Stimulated activated naive CD4-positive, alpha-beta T cell treated with Interleukin-2 at 50 U/mL for 16 hours (primary cell): ENCODE measurements at places on chromosomes 11 and 22.

DNA sequence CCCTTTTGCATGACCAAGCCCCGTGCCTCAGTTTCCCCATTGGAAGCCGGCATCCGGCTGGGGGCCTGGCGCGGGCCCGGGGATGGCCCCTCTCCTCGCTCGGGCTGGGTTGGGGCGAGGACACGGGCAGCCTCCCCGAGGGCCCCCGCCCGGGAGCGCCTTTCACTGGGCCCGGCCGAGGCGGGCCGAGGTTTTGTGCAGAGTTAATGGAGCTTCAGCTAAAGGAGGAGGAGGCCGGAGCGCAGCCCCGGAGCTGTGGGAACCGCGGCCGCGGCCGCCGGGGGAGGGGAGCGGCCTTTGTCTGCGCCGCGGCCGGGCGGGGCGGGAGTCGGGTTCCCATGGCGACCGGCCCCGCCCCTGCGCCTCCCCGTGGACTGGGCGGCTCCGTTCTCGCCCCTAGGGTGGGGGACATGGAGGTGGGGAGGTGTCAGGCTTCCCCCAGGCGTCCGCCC lies 1.4 kb upstream of the MAPK11 start:
- DNase-seq = peak; percentile 40

DNA sequence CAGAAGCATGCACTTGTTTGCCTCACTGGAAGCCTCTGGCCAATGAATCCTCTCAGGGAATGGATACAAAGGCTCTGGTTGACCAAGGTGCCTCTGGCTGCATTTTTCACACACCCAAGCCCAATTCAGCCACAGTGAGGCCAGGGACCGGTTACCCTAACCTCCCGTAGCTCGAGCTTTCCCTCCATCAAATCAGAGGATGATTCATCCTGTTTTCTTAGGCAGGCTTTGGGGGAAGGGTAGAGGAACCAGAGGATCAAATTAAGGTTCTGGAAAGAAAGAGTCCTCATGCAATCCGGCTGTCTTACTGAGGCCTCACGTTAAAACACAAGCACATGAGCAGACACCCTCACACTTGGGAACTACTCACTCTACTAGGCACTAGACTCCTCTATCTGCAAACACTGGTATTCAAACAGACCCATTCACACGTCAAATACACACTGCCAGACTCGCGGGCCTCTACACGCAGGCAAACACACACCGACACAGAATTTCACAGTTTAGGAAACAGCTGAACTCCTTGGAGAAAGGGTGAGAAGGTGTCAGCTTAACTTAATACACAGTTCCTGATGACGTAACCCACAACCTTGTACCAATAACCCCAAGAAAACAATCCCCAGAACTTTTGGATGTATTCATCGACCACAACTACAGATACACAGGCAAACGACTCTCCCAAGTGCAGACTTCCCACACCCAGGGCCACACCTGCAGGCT lies 12.4 kb downstream of the NRXN2 start:
- DNase-seq = no peak

- DNase-seq = no peak
These were observed 42.1 kb upstream of the MOB2 start for GRCh38 chr11:1528710-1529109.

GRCh38 chr11:115699733-115700132 lies 195.5 kb upstream of the CADM1 start:
- no peak for DNase-seq

GRCh38 chr11:70828593-70829082 lies 423.7 kb downstream of the SHANK2 start:
- no peak for DNase-seq

GRCh38 chr11:1927026-1927847 lies 7.7 kb downstream of the TNNT3 start:
- no peak for DNase-seq

DNA sequence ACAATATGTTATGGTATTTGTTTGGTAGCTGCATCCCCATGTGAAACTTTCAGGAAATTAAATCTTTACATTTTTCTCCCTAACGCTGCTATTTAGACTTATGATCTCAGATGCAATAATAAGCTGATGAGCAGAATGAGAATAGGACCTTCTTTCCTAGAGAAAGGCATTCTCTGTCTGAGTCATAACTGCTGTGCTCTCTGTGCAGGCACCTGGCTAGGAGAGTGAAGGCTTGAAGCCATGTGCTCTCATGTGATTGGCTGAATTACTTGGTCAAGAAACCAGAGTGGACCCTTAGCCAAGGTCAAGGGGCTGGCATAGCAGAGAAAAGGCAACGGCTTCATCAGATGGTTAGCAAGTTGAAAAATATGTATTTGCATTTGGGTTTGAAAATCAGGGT lies 185.0 kb downstream of the ADAMTS15 start:
- no peak for DNase-seq

DNA sequence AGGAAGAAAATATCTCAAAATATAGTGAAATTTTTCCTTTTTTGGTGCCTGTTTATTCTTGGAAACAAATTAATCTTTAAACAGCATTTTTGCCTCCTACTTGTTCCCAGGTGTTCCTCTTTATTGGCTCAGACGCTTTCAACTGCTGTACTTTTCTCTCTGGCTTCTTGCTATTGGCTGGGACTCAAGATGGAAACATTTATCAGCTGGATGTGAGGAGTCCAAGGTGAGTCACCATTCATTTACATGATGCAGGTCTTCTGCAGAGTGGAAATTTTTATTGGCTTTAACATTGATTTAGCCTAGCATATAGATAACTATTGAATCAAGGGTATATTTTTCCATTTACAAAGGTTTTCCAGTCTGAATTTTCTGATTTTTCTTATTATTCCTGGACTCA lies 34.4 kb upstream of the DNAJB13 start:
- DNase-seq = no peak

GRCh38 chr22:17988800-17989513 lies 35.4 kb downstream of the MICAL3 start:
- no peak for DNase-seq

DNA sequence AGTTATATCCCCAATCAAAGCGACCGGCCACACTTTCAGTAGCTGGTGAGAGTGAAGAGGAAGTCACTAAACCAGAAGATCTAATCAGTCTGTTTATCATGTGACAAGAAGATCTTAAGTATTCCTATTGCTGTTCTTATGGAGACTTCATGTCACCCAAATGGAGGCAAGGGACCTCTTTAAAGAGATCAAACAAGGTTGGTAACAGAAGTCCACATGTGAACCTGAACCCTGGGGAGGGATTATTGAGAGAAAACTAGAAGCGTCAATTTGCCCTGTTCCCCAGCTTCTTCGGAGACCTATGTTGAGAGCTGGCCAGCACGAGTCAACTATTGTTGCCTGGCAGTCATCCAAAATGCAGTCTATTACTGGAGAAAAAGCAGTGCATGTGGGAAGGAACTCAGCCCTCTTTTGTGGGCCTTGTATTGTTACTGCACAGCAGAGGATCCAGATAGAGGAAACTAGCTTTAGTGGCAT lies 76.9 kb upstream of the CTSC start:
- no peak for DNase-seq

- DNase-seq = no peak
These were observed 19.8 kb upstream of the LRRC10B start for GRCh38 chr11:61488651-61489291.

GRCh38 chr11:43785318-43785717 lies 95.3 kb upstream of the ALKBH3 start:
- no peak for DNase-seq

GRCh38 chr11:79369055-79369454 lies 71.8 kb downstream of the TENM4 start:
- no peak for DNase-seq

GRCh38 chr11:47946682-47947559 lies 33.4 kb upstream of the PTPRJ start:
- peak; percentile 14 for DNase-seq

GRCh38 chr11:7905961-7906429 lies 25.1 kb downstream of the OR10A6 start:
- DNase-seq = no peak
